ENCODE measurements at places on chromosomes 5 and 9. TPM values are rescaled to one million over a fixed set of nuclear protein-coding genes. Genes with fewer than 3 reads are reported as not detected.

- DNase-seq, result no peak
Measured at GRCh38 chr5:162565-163337, 28.5 kb upstream of the LRRC14B start.

GRCh38 chr9:130340011-130340410, 74.5 kb downstream of the HMCN2 start:
- DNase-seq, result no peak

DNA sequence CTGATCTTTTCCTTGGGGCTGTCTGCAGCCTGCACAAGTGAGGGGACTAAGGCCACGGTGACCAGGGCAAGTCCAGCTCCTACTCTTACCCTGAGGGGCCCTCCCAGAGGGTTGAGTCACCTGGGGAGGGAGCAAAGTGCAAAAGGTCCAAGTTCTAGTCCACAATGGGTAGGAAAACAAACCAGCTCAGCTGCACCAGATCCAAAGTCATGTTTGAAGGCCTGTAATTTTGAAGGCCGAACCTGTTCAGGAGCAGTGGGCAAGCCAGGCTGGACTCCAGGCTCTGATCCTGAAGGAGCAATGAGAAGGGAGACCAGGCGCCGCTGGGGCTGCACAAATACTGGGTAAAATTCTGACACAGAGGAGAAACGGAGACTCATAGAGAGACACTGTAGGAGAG, 15.8 kb upstream of the TCF7 start:
- no peak for DNase-seq

DNA sequence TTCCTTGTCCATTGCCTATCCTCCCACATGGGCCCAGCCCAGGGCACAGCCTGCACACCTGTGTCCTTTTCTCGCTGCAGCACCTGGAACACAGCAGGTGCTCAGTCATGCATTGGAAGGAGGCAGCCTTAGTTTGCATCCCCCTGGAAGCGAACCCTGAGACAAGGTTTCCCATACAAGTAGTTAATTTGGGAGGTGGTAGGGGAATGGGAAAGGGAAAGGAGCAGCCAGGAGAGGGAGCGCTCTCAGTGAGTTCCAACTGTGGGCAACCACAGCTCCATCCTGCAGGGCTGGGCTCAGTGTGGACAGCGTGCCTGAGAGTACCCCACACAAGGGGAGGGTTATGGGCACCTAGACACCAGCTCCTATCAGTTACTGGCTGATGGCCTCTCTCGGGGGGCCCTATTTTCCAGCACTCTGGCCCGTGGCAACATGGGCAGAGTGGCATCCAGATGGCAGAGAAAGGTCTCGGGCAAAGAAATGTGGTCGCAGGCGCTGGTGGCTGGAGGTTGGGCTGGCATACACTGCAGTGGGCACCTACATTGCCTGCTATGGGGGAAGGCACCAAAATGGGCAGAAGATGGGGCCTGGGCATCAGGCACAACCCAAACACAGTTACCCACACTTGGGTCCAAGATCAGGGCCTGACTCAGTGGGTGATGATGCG, 50.1 kb downstream of the TSPAN17 start:
- no peak for DNase-seq

GRCh38 chr5:141826674-141827073, 51.5 kb downstream of the PCDH1 start:
- no peak for DNase-seq

DNA sequence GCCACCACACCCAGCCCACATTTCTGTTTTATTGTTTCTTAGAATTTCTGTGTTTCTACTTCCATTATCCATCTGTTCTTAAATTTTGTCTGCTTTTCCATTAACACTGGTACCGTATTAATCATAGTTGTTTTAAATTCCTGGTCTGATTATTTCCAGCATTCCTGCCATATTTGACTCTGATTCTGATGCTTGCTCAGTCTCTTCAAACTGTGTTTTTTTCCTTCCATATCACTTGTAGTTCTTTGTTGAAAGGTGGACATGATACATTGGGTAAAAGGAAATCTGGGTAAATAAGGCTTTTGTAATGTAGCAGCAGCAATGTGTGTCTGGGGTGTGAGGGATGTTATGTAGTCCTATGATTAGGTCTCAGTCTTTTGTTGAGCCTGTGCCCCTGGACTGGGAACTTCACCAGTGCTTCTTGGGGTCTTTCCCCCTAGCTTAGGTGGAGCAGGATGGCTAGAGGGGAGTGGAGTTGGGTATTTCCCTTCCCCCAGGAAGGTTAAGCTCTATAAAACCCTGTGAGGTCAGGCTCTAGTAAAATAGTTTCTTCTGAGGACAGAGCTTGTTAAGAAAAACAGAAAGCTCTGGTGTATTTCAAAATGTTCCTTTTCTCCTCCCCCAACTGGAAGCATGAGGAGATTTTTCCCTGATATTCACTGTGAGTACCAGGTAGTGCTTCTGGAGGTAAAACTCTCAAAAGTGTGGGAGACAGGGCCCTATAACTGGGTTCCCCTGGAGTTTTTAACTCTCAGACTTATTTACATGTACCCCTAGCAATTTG, 10.1 kb upstream of the TMOD1 start:
- DNase-seq, result no peak

GRCh38 chr9:134346840-134347583, 20.8 kb downstream of the RXRA start:
- DNase-seq, result no peak

DNA sequence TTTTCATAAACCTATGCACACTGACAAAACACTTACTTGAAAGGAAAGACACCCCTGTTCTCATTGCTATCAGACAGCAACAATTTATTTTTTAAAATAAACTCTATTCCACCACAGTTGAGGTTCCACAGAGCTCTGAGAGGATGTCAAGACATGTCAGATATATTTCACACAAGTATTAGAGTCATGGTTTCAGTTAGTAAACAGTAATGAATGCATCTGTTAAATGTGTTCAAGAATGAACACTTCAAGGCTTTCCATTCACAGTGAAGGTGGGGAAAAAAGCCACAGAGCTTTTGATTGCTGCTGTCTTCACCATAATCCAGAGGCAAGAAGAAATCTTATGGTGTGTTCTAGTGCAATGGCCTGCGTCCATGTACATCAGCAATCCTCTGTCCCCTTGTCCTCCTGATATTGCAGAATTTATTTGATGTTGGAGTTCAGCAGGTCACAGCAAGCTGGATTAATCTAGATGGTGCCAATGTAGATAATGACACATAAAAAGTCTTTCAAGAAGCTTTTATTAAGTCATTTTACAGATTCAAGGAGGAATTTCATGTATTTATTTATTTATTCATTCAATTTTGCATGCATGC, 146.8 kb downstream of the GHR start:
- no peak for DNase-seq

DNA sequence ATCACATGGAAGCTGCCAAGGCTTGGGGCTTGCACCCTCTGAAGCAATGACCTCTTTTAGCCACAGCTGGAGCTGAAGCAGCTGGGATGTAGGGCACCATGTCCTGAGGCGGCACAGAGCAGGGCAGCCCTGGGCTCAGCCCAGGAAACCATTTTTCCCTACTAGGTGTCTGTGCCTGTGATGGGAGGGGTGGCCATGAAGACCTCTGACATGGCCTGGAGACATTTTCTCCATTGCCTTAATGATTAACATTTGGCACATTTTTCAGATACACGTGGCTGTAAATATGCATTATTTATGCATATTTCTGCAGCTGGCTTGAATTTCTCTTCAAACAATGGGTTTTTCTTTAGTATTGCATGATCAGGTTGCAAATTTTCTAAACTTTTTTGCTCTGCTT, 81.7 kb downstream of the OSMR start:
- no peak for DNase-seq

Gene TOR1A
- total RNA-seq, result 33.1 TPM

DNA sequence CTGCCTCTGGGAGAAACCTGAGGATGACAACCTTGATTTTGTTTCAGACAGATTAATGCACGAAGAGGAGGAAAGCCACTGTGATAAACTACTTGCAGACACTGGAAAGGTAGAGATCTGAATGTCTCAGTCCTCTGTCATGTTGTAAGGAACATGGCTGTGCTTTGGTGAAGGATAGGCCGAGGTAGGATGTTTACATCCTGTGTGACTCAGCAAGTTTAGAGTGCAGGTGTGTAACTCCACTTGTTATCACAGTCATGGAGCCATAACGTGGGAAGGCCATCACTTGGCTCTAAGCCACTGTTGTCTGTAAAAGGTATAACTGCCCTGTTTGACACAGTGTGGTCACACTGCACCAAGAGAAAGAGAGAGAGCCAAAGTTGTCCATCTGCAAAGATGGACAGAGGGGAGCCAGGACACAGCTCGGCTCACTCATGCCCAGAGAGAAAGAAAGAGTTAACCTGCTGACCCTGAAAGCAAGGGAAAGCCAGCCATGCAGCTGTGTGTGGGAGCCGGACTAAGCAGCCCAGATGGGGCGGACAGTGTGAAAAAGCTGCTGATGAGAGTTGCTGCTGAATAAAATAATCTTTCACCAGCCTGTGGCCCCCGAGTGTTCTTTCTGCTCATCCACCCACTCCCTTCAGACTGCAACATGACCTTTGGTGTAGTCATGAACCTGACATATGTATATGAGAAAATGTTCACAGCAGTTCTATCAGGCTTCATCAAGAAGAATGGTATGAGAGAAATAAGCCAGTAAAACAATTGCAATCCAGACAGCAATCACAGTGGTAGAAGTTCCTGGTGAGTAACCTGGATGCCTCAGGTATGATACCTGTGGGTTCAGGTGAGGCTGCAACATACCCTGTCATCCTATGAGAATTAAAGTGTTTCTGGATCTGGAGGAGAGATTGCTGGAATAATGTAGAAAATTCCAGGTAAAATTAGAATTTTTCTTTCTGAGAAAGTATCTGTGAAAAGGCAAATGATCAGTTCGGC, 115.9 kb downstream of the TARS1 start:
- no peak for DNase-seq

GRCh38 chr5:18068826-18069225, 434.6 kb downstream of the TAF11L14 start:
- no peak for DNase-seq

- DNase-seq, result no peak
Measured at GRCh38 chr5:155831491-155831890, 495.5 kb upstream of the SGCD start.

GRCh38 chr5:131974956-131975726, 29.7 kb upstream of the MEIKIN start:
- DNase-seq, result no peak

Gene PCDHGA11
- 3.3 TPM for total RNA-seq

- DNase-seq, result no peak
Measured at GRCh38 chr5:17429353-17429752, 68.7 kb upstream of the TAF11L2 start.

DNA sequence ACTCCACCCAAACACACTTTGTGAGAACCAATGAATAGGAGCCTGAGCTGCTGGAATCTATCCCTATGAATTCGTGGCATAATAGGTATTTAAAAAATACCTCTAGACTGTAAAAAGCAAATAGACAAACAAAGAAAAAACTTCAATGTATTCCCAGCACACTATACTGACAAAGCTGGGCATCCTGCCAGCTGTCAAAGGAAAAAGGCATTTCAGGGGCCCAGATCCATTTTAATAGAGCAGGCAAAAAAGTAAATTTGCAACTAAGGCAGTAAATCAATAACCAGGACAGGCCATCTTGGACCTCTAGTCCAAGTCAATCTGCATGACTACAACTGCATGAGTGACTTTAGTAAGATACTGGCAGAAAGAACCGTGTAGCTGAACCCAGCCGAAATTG, 25.6 kb upstream of the LARP1 start:
- no peak for DNase-seq

DNA sequence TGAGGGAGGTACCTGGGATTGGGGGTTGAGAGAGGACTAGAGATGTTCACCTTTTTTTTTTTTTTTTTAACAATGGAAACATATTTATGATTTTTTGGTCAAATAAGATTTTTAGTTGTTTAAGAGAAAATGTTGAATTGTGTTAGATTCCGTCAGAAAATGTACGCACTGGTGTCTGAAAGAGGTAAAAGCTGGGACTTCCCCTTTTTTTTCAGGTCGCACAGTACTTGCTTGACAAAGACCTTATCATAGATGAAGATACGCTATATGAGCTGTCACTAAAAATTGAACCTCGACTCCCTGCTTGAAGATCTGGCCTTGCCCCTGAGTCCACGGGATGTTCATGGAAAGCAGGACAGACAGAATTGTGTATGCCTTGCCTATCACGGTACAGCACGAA, 7.7 kb upstream of the CKMT2 start:
- DNase-seq, result no peak

Gene PCDHGA6
- 0.80 TPM for total RNA-seq

Gene CCL21
- not detected for total RNA-seq

GRCh38 chr9:109737295-109737694, 42.7 kb upstream of the PALM2AKAP2 start:
- DNase-seq, result no peak

- DNase-seq, result no peak
Measured at GRCh38 chr9:120983259-120983837, 56.8 kb upstream of the TRAF1 start.

Gene SLC36A2
- total RNA-seq, result not detected

Gene KIAA0825
- 5.8 TPM for total RNA-seq

- no peak for DNase-seq
Measured at GRCh38 chr9:12723409-12724028, 30.3 kb downstream of the TYRP1 start.

GRCh38 chr5:174872271-174872670, 147.9 kb downstream of the MSX2 start:
- no peak for DNase-seq

Gene EXD3
- 31.7 TPM for total RNA-seq

GRCh38 chr5:14442536-14442935, 139.1 kb upstream of the OTULINL start:
- no peak for DNase-seq

DNA sequence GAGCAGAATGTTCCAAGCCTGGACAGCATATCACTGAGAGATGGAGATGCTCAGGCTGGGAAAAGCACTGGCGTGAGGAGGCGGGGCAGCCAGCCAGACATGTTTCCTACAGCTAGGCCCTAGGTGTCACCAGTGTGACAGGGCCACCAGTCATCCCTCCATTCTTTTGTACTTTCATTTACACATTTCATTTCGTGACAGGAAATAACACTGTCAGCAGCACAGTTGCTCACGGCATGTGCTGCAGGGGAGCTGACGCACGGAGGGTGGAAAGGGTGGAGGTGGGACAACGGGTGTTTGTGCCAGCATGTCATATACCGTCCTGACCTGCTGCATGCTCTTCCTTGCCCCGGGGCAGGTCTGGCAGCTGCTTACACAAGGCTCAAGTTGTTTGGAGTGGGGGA, 14.8 kb upstream of the CEMIP2 start:
- DNase-seq, result no peak

Gene APBA1
- total RNA-seq, result 1.9 TPM

Gene SOHLH1
- total RNA-seq, result not detected

DNA sequence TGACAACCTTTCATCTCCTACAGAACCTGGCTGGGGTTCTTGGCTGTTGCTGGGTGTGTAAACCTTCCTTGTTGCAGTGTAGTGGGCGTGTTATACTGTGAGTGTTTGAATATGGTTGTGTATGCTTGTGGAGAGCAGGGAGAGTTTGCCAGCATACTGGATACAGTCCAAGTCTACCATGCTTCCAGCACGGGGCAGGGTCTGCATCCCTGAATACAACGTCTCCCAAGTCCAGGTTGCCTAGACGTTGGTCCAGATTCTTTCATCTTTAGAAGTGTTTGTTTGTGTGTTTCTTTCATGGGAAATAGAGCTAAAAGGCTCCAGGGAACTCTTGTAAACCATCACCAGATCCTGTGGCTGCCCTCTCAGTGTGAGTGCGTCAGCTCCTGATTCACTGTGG, 46.4 kb downstream of the SYK start:
- no peak for DNase-seq

Gene HSPB3
- total RNA-seq, result not detected

- DNase-seq, result no peak
Measured at GRCh38 chr5:32315221-32316014, 2.7 kb upstream of the MTMR12 start.

- peak; percentile 26 for DNase-seq
Measured at GRCh38 chr5:76337953-76338451, 65.1 kb upstream of the IQGAP2 start.

Gene IFNA5
- total RNA-seq, result not detected
